A172 (cell line): ENCODE measurements at places on chromosomes 13 and 19. TPM values are rescaled to one million over a fixed set of nuclear protein-coding genes. Genes with fewer than 3 reads are reported as not detected.

Gene CYP4F12
- 1.3 and 1.6 TPM in 2 replicates for total RNA-seq

GRCh38 chr13:96540670-96541069 is 450.8 kb downstream of the HS6ST3 start:
- DNase-seq = no peak

Gene TNFRSF19
- 6.0 and 6.5 TPM in 2 replicates for total RNA-seq

- DNase-seq = no peak
These were observed 806.8 kb upstream of the SLITRK5 start for GRCh38 chr13:86864376-86864775.
